ENCODE measurements at places on chromosomes 5 and 9.

DNA sequence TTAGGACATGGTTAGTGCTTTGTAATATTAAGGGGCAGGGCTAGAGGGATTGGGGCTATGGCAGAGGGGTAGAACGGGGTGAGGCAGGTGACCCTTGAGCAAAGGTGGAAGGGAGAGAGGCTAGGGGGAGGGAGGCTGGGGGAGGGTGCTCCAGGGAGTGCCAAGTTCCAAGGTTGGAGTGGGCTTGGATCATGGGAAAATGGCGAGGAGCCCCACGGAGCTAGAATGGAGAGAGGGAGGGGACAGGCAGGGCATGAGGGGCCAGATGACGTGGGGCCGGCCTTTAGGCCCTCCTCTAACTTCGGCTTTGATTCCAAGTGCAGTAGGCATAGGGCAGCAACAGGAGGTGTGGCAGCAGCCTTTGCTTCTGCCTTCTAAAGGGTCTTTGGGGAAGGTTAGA is 171.8 kb upstream of the PANK3 start:
- DNase-seq: no peak

GRCh38 chr9:99239341-99240060 is 17.4 kb downstream of the SEC61B start:
- DNase-seq: no peak

DNA sequence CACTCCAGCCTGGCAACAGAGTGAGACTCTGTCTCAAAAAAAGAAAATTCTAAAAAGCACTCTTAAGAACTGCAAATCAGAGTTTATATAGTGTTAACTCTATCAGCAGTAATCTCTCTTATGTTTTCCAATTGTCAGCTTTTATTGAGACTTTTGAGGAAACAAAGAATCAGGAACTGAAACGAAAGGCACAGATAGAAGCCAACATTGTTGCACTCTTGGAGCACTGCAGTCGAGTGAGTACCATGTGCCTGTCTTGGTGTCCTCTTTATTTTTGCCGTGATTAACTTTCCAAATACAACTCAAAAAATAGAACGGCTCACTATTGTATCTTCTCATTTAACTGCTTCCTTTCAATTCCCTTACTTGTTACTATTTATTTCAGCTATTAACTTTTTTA is 41.7 kb upstream of the LRRC19 start:
- DNase-seq: no peak

DNA sequence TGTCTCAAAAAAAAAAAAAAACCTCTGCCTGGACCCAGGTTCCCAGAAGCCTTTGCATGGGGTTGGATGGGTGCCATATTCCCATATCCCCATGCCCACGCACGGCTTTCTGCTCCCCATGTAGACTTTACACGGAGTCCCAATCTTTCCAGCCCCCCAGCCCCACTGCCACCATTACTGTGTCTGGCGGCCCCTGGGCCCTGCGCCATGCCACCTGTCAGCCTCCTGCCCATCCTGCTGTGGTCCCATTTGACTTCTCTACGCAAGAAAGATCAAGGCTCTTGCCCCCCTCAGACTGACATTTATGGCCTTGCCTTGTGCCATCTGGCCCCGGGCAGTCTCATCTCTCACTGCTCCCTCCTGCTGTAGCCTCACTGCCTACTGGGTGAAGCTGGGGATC is 6.5 kb upstream of the AK1 start:
- no peak for DNase-seq

- peak; percentile 13 for DNase-seq
Observed at GRCh38 chr9:2126331-2126803, 111.2 kb downstream of the SMARCA2 start.

- DNase-seq: no peak
Observed at GRCh38 chr9:17843236-17843635, 264.4 kb downstream of the SH3GL2 start.

All from thoracic aorta (tissue), 2 donors.